CD4-positive, alpha-beta T cell (primary cell): ENCODE measurements at places on chromosomes 2 and 18. TPM values are rescaled to one million over a fixed set of nuclear protein-coding genes. Genes with fewer than 3 reads are reported as not detected.

DNA sequence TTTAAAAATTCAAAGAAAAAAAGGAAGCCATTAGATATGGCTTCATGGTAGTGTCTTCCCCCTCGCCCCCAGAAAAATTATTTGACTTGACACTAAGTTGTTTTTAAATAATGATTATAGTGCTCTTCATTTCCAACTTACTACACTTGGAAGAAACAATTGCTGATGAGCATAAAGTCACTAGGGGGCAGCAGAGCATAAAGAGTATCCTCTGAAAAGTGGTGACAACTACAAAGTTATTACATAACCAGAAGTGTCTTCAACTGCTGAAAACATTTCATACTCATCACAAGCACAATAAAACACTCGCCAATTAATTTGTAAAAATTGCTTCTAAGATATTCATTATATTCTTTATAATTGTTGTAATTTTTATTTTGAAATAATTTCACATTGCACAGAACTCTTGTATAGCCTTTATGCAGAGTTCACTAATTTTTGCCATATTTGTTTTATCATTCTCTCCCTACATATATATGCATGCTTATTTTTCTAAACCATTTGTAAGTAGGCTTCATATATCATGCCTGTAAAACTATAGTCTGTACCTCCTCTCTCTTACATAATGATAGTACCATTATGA lies 54.9 kb downstream of the EXOC6B start:
- no peak for DNase-seq

GRCh38 chr2:98438190-98439133 lies 6.2 kb upstream of the INPP4A start:
- no peak for DNase-seq

The EPB41L3 gene
- total RNA-seq, result 11.2 TPM

- no peak for DNase-seq
These were observed 134.4 kb downstream of the TGIF1 start for GRCh38 chr18:3584266-3584861.

GRCh38 chr18:79940814-79941472 lies 10.5 kb downstream of the SLC66A2 start:
- DNase-seq, result no peak

The UCN gene
- total RNA-seq, result 1.8 TPM

The FAM237A gene
- total RNA-seq, result not detected

GRCh38 chr2:30147715-30148610 lies 1.2 kb downstream of the YPEL5 start:
- DNase-seq, result peak; percentile 85

DNA sequence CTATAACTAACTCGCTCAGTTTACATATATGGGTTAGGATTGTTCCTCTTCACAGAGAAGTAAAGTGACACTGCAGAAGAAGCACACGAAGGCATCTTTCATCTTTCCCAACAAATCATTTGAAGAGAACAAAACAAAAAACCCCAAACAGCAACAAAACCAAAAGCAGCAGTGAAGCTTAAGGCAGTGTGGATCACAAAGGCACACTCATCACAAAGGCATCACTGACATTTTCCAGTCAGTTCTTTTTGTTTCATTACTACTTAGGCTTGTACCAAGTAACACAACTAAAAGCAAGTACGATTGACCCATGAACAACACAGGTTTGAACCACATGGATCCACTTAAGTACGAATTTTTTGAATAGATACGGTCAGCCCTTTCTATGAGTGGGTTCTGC lies 75.7 kb downstream of the RNF152 start:
- no peak for DNase-seq

The LAMA1 gene
- not detected for total RNA-seq

- no peak for DNase-seq
These were observed 225.1 kb downstream of the TFCP2L1 start for GRCh38 chr2:121059651-121060649.

The AKAIN1 gene
- total RNA-seq, result not detected

DNA sequence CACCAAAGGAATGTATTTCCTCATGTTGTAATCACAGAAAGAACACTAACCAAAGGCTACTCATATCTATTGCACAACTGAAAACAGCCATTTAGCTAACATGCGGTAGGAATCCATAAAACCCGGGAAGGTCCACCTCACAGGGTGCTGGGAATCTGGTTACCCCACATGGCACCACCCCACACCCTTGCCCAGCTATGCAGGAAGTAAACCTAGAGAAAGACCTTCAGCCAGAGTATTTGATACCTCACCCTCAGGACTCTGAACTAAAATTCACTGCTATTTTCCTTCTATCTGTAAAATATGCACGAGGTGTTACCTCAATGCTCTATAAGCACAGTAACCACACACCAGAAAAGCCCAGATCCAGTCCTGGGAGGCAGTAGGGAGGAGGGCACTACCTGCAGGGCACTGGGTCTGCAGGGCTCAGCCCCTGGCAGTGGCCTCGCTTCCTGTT lies 45.8 kb downstream of the PTPN2 start:
- DNase-seq, result no peak

- no peak for DNase-seq
These were observed 325.3 kb downstream of the ZNF516 start for GRCh38 chr18:76169733-76170132.

- DNase-seq, result no peak
These were observed 4.6 kb upstream of the PTPRM start for GRCh38 chr18:7562491-7562890.

DNA sequence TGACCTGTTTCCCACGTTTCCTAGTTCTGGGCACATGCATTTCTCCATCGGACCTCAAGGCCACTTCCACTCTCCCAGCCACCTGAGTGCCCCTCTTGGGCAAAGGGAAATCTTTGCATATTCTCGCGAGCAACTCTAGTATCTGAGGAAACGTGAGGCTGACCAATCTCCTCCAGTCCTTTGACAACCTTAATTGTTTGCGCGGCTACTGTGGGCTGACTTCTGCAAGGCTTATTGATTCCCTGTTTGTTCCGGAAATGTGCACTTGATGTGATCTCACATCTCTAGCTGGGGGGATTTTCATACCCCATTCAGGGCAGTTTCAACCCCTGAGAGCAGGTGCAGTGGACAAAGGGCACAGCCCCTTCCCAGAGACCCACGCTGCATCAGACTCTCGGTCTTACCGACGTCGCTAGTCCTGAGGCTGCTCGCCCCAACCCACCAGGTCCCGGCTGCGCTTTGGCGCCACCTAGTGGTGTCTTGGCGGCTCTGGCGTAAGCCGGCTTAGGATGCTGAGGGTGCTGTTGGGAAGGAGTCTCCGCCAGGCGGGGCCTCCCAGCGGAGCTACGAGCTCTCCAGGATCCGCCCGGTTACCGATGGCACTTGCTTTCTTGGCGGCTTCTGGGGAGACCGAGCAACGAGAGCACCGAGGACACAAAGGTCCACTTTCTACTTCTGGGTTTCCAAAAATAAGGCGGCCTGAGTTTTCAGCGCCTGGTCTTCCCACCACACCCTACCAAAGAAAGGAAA lies 24.8 kb upstream of the SPR start:
- peak; percentile 78 for DNase-seq

- peak; percentile 43 for DNase-seq
These were observed 53.7 kb upstream of the ARL4C start for GRCh38 chr2:234550511-234551107.

The UGT1A6 gene
- not detected for total RNA-seq

DNA sequence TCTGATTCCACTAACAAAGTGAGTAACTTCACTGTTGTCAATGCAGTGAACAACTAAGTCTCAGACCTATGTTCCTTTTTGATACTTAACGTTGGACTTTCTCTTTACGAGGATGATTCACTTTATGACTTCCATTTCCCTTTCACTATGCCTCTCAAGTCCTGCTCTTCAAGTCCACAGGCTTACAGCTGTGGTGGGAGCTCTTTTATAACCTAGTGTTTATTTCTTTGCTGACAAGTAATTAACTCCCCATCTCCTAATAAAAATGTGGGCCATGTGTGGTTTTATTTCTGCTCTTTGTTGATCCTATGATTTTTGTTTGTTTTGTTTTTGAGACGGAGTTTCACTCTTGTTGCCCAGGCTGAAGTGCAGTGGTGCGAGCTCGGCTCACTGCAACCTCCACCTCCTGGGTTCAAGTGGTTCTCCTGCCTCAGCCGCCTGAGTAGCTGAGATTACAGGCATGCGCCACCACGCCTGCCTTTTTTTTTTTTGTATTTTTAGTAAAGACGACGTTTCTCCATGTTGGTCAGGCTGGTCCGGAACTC lies 142.1 kb downstream of the USP34 start:
- DNase-seq, result no peak

GRCh38 chr18:6106091-6106685 lies 210.9 kb upstream of the TMEM200C start:
- no peak for DNase-seq

The TMEM214 gene
- total RNA-seq, result 22.0 TPM

The EXOC6B gene
- total RNA-seq, result 16.9 TPM

- DNase-seq, result no peak
These were observed 214.1 kb downstream of the RDH14 start for GRCh38 chr2:18346344-18346743.

DNA sequence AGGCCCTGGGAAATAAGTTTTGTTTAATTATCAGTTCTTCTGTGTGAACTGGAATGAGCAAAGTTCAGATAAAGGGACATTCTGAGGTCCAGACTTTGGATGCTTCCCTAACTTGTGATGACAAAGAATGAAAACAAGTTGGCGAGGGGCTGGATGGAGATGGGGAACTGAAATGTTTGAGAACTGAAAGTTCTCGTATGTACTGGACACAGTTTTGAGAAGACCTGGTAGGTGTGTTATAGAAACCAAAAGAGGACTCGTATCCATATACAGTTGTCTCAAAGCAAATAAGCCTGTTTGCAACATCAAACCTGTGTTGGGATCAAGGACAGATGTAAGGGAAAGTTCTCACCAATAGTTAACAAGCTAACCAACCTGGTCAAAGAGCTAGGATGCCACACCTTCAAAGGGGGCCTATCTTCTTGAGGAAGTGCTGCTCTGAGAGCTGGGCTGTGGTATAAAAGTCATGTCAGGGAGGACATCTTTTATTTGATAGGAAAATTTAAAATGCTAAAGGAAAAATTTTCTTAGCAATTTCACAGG lies at the start of gene UPP2:
Gene UPP2, plus strand, starts transcription at position 493 of the 543 bp plus-strand sequence. CDS start 188 bp downstream, outside the sequence.
- DNase-seq, result no peak

The CDCA7 gene
- total RNA-seq, result 1.6 TPM

GRCh38 chr18:76412010-76412817 lies 82.8 kb downstream of the ZNF516 start:
- DNase-seq, result no peak

DNA sequence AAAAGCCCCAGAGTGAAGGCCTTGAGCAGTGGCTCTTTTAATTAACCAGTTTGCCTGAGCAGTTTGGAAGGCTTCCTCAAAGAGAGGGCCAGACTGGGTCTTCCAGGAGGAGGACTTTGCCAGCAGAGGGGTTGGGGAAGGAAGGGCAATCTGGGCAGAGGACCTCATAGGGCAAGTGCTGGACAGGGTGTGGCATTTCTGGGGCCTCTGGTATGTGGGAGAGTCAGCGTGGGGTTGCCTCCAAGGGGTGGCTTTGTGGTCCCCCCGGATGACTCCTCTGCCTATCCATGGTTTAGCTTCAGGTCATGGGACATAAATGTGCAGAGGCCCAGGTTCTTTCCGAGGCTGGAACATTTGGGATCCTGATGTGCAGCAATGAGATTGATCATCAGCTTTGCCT lies 12.6 kb downstream of the GLI2 start:
- DNase-seq, result no peak

The KIF5C gene
- total RNA-seq, result 8.1 TPM

GRCh38 chr18:36308711-36309435 lies 11.4 kb downstream of the FHOD3 start:
- DNase-seq, result no peak

The ANKRD53 gene
- total RNA-seq, result 0.42 TPM

GRCh38 chr2:73979686-73980085 lies 5.0 kb upstream of the TET3 start:
- DNase-seq, result no peak

The SPDYA gene
- total RNA-seq, result 12.7 TPM

- DNase-seq, result no peak
These were observed 48.6 kb downstream of the POLE4 start for GRCh38 chr2:75007061-75007460.

The CYP26B1 gene
- total RNA-seq, result not detected

The TMEM18 gene
- total RNA-seq, result 26.3 TPM

DNA sequence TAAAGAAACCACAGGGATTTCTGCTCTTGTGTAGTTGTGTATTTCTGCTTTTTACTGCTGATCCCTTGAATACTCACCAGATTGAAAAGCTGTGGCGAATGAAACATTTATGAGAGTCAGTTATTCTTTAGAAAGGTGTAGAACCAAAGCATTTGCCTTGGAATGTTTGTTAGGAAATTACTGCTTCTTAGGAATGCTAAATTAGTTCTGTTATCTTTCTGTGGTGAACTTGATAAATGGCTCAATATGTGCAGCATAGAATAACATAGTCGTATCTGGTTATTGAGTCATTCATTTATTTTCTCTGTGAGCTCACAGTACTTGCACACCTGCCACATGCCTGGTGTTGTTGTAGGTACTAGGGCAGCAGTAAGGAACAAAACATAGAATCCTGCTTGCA lies 57.0 kb upstream of the FAM237A start:
- no peak for DNase-seq

GRCh38 chr18:76524900-76525698 lies 30.1 kb upstream of the ZNF516 start:
- DNase-seq, result no peak

DNA sequence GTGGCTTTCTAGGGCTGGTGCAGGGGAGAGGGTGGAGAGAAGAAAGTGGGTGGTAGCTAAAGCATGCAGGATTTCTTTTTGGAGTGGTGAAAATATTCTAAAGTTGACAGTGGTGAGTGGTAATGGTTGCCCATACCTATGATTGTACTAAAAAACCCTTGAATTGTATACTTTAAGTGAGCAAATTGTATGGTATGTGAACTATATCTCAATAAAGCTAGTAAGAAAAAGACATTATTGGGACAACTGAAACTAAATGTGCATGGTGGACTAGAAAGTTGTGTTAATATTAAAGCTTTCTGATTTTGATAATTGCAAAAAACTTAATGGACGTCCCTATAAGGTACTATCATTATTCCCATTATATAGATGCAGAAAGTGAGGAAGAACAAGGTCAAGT lies 50.3 kb downstream of the SMAD7 start:
- no peak for DNase-seq

The DNER gene
- not detected for total RNA-seq

The CXCR4 gene
- total RNA-seq, result 1,661 TPM

- no peak for DNase-seq
These were observed 125.1 kb upstream of the LMAN1 start for GRCh38 chr18:59484131-59484530.

DNA sequence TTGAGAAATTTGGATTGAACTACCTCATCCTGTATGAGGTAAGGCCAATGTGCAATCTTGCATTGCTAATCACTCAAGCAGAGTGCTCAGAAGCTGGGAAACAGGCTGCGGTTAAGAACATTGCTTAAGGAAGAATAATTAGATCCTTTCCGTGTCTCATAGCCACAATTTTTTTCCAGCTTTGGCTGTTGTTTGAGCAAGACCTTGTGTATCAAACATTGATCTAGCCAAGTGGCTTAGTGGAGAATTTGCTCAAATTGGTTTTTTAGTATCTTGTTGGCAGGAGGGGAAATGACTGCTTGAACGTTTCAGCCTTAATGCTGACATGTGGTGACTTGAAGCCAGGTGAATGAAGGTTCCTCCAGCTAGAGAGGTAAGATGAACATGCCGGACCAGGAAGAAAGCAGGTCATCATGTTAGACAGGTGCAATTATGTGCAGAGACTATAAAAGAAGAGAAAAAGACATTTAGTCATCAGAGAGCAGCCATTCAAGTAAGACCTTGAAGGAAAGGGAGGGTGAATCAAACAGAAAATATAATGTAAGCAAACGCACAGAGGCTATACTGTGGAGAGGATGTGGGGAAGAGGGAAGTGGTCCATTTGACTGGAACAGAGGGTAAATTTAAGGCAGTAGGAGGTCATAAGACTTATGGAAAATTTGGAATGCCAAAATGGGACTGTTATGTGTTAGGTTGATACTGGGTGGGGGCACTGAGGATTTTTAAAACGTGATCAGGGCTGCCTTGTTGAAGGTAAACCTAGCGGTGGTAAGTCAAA lies 98.9 kb upstream of the CYP1B1 start:
- no peak for DNase-seq
